Mesothelial cell of epicardium (in vitro differentiated cells): ENCODE measurements at places on chromosomes 1 and 21. TPM values are rescaled to one million over a fixed set of nuclear protein-coding genes. Genes with fewer than 3 reads are reported as not detected.
A peak's percentile ranks its signal among the peaks of the same experiment; 100 is the strongest.

Gene HHIPL2
- total RNA-seq = 0.20 to 1.3 TPM (median 0.97 TPM) in 3 replicates

Gene ADGRL4
- total RNA-seq = 0.07 TPM in 1 of 3 replicates, not detected in the others

Gene OLFML3
- 115 to 119 TPM (median 118 TPM) in 3 replicates for total RNA-seq

Gene RPTN
- not detected in 3 replicates for total RNA-seq

Gene NBPF15
- 79.9 to 89.4 TPM (median 87.7 TPM) in 3 replicates for total RNA-seq

Gene ATP1A4
- total RNA-seq = 0.29 to 0.38 TPM (median 0.33 TPM) in 3 replicates

GRCh38 chr1:50422946-50423669 is at the start of gene DMRTA2:
Gene DMRTA2, minus strand, starts transcription at chr1:50423443. Its CDS starts 1,907 bp downstream, at chr1:50421536.
- peak; percentile 41 for DNase-seq

GRCh38 chr1:2053217-2053616 is 3.0 kb downstream of the PRKCZ start:
- DNase-seq = no peak

- no peak for DNase-seq
These were observed 939 bp upstream of the CCN1 start for GRCh38 chr1:85579622-85580021.

GRCh38 chr1:240612811-240613210 is 856 bp upstream of the GREM2 start:
- no peak for DNase-seq

DNA sequence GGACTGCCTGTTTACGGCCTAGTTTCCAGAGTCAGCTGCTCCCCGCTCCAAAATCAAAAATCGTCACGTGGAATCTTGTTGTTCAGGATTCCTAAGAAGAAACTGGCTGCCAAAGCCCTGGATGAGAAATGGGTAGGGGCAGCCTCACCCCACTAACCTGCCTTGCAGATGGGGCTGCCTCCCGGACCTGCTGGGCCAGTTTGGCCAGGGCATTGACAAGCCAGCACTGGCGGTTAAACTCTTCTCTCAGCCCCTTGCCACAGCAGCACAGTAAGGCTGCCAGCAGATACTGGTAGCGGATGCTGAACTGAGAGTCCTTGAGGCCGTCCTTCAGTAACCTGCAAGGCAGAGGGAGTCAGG is 31.6 kb upstream of the PPP1R15B start:
- DNase-seq = peak; percentile 62
